ENCODE measurements at places on chromosomes 7 and 10.

GRCh38 chr10:38007991-38008390 is 2.5 kb upstream of the ZNF33A start:
- peak; percentile 70 for DNase-seq

GRCh38 chr10:120400601-120401000 is 56.4 kb upstream of the PLPP4 start:
- DNase-seq = no peak

GRCh38 chr10:4033341-4033896 is 248.4 kb upstream of the KLF6 start:
- DNase-seq = no peak

DNA sequence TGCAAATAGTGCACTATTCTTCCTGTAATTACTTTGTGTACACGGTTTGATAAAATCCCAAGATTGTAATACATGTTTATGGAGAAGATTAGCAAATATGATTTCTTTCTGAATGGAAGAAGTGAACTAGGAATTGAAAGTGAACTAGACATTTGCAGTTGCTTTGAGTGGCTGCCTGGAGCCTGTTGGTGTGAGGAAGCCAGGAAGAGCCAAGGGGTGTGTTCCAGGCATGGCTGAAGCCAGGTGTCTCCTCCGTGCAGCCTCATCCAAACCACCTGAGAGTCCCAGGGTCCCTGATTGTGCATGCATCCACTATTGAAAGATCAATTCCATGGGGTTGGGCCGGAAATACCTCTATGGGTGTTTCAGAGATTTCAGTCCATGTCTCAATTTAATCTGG is 253.1 kb upstream of the SHH start:
- DNase-seq = no peak

- DNase-seq = peak; percentile 20
Measured at GRCh38 chr10:55500931-55501559, 700.0 kb upstream of the PCDH15 start.

GRCh38 chr7:27872356-27873275 is 132.7 kb downstream of the TAX1BP1 start:
- DNase-seq = no peak

GRCh38 chr7:37109843-37110242 is 338.8 kb downstream of the ELMO1 start:
- DNase-seq = peak; percentile 44

DNA sequence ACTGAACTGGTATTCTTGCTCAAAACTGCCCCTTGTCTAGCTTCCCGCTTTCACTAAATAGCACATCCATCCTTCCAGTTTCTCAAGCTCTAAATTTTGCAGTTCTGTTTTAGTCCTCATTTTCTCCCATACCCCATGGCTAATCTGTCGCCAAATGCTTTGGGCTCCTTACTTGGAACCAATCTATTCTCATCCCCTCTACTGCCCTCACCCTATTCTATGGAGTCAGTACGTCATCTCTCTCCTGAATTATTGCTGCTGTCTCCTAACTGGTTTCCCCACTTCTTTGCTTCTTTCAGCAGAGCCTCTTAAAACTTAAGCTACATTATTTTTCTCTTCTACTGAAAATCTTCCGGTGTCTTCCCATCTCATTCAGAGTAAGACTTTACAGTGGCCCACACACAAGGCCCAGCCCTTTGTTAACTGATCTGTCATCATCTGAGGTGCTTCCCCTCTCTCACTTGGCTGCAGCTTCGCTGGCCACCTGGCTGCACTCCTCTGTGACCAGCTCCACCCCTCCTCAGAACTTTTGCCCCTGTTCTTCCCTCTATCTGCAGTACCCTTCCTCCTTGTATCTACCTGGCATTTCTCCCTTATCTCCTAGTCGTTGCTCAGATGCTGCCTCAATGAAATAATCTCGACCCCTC is 9.9 kb downstream of the STARD3NL start:
- no peak for DNase-seq

GRCh38 chr10:5291501-5292195 is 73.1 kb upstream of the UCN3 start:
- DNase-seq = peak; percentile 85

DNA sequence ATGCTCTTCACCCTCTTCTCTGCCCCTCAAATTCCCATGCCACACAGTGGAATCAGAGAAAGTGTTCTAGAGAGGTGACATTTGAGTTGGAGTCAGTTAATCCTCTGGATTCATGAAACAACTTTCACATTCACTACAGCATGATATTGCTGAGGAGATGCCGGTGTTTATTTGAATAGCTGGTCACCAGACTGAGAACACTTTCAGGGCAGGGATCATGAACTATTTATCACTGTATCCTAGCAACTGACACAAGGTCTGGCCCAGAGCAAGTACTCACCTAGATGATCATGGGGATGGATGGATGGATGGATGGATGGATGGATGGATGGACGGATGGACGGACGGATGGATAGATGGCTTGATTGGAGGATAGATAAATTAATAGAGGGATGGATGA is 116.7 kb upstream of the ZMIZ1 start:
- no peak for DNase-seq

DNA sequence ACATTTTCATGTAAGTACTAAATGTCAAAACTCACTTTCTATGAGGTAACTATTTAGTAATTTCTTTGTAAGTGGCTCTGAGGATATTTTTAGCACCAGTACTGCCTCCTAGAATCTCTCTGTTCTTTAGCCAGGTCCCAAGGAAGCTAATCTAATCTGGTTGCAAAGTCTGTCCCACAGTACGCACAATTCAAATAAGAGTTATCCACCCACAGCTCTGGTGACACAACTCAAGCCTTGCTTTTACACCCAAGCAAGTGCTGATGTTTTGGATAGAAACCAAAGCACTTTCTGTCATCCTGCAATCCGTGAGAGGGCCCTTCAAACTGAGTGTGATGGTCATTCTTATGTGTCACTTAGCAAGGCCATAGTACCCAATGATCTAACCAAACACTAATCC is 14.5 kb downstream of the GIMAP5 start:
- DNase-seq = no peak

- no peak for DNase-seq
Measured at GRCh38 chr10:5573968-5574641, 49.3 kb downstream of the CALML3 start.

GRCh38 chr10:129398711-129399141 is 68.3 kb upstream of the MGMT start:
- no peak for DNase-seq

DNA sequence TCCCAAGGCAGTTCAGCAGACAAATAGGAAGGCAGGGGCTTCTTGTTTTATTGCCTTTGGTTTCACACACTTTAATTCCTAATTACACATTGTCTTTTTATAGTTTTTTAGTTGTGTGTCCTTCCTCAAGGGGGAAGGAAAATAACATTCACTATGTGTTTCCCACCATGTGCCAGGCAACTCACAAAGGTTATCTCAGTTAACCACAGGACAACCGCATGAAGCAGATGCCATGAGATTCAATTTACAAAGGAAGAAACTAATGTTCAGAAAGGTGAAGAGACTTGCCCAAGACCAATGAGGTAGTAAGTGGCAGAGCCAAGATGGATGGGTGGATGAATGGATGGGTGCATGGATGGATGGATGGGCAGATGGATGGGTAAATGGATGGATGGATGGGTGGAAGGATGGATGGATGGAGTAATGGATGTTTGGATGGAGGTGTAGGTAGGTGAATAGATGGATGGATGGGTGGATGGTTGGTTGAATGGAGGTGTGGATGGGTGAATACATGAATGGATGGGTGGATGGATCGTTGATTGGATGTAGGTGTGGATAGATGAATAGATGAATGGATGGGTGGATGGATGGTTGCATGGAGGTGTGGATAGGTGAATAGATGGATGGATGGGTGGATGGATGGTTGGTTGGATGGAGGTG is 77.9 kb downstream of the ARHGAP22 start:
- no peak for DNase-seq

GRCh38 chr7:43872406-43873110 is 3.2 kb upstream of the MRPS24 start:
- DNase-seq = peak; percentile 41

GRCh38 chr7:25828468-25828867 is 323.5 kb upstream of the NFE2L3 start:
- no peak for DNase-seq

- DNase-seq = no peak
Measured at GRCh38 chr10:97550336-97551149, 22.0 kb upstream of the ANKRD2 start.

- no peak for DNase-seq
Measured at GRCh38 chr7:117793521-117793920, 79.7 kb downstream of the CTTNBP2 start.

DNA sequence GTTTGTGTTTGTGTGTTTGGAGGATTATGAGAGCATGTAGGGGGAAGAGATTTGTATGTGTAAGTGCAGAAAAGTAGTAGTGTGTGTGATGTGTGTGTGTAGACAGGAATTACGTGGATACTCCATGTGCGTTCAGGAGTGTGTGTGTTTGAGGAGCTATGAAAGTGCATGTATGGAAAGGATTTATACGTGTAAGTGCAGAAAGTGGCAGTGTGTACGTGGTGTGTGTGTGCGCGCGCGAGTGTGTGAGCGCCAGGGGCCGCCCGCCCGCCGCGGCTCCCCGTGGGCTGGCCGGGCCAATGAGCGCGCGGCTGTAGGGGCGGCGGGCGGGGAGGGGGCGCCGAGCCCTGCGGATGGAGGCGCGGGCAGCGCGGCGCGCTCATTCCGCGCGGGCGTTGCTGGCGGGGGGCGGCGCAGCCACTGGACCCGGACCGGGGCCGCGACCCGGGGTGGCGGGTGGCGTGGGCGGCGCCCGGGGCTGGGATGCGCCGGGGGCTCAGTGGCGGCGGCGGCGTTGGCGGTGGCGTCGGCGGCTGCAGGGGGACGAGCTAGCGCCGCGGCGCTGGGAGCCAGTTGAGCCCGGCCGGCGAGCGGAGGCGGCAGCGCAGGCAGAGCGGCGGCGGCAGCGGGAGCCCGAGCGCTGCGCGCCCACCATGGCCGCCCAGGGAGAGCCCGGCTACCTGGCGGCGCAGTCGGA is at the start of gene BICC1:
Gene BICC1, plus strand, starts transcription at position 382 of the 697 bp plus-strand sequence. Its CDS starts 272 bp downstream, at position 654.
- peak; percentile 9 for DNase-seq

- peak; percentile 7 for DNase-seq
Measured at GRCh38 chr7:134690016-134690415, 43.4 kb downstream of the BPGM start.

GRCh38 chr7:78427209-78427608 is 628.6 kb downstream of the PHTF2 start:
- DNase-seq = no peak

GRCh38 chr10:48879451-48879850 is 60.2 kb downstream of the LRRC18 start:
- DNase-seq = no peak

GRCh38 chr10:122311716-122312115 is 40.6 kb downstream of the BTBD16 start:
- no peak for DNase-seq

DNA sequence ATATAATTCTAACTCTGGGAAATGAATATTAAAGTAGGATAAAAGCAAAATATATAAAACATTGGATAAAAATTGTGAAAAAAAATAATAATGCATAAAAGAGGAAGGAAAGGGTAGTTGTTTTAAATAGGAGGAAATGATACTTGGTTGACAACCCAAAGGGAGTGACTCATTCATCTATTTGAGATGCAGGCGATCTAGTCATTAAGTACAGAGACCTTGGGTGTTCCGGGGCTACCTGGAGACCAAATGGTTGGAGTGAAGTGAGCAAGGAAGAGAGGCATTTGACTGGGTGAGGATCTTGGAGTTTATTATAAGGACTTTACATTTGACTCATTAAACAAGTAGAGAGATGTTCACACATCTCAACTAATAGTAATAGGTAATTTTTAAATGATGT is 111.0 kb downstream of the LRRTM3 start:
- DNase-seq = peak; percentile 39

DNA sequence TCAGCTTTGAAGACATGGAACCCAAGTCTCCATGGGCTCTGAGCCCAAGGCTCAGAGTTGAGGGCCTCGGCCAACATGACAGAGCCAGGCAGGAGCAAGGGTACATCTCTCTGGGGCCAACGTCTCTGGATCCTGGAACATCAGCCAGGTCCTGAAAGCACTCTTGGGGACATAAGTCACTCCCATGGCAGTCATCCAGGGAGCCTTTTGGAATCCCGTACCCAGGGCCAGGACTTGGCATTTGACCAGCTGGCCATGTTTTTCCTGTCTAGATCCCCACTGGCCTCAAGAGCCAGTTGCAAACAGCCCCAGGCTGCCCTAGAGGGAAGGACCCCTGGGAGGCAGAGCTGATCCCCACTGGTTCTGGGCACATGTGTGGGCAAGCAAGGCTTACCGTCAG is 4.3 kb upstream of the CXCL12 start:
- no peak for DNase-seq

DNA sequence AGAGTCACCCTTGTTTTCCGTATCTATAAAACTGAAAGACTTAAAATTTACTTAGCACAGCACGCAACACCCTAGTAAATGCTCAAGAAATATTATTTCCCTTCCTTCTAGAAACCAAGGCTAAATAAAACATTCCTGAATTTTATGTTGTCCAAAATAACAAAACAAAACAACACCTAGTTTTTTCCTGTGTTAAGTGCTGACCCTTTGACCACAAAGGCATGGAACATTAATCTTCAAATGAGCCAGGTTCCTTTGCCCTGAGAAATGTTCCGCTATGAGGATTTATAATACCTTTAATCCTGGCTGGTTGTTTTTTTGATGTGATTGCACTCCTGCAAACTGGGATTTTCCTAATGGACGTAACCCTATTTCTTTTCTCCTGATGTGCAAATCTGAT is 29.0 kb upstream of the DGKI start:
- DNase-seq = no peak

GRCh38 chr7:106792233-106792926 is 72.7 kb upstream of the PIK3CG start:
- no peak for DNase-seq

GRCh38 chr7:73341877-73342276 is 13.9 kb downstream of the FKBP6 start:
- peak; percentile 76 for DNase-seq

- DNase-seq = no peak
Measured at GRCh38 chr10:116631871-116632295, 11.1 kb downstream of the PNLIPRP2 start.

GRCh38 chr7:8232999-8233847 is 28.7 kb downstream of the ICA1 start:
- no peak for DNase-seq

DNA sequence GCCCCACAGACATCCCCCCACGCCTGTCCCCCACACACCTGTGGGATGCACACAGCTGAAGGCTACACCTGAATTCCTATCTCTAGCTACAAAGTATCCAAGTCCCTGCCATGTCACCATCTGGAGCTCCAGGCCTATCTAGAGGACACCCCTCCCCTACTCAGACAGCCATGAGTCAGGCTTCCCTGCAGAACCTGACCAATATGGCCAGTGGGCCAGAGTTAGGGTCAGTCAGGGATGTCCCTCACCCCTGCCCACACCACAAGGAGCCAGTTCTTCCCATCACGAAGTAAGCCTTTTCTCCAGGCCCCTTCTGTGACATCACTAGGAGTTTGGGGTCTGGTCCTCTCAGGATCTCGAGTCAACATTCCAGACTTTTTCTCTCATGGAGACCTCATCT is 10.6 kb upstream of the SLC18A3 start:
- no peak for DNase-seq

- DNase-seq = no peak
Measured at GRCh38 chr10:92972886-92973285, 87.7 kb upstream of the CYP26C1 start.

GRCh38 chr7:102106625-102107024 is 180.0 kb upstream of the SH2B2 start:
- DNase-seq = no peak

All from suppressor macrophage (primary cell).